Pons (tissue), 1 donor: ENCODE measurements at places on chromosomes 12 and 14.

- peak; percentile 56 for DNase-seq
Observed at GRCh38 chr12:12456637-12457036, 99.8 kb downstream of the BORCS5 start.

DNA sequence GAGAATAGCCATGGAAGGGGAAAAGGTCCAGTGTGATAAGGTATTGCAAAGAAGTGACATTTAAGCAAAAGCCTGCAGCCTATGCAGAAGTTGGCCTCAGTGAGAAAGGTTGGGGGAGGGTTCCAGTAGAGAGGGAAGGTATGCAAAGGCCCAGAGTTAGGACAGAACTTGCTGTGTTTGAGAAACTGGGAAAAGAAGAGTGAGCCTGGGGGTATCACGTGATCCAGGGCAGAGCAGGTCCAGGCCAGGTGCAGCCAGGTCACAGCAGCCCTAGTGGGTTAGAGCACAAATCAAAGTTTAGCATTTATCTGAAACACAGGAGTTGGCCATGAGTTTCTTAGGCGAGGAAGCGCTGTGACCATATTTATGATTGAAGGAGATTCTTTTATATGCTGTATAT lies 1.6 kb downstream of the SERPINA5 start:
- DNase-seq = no peak

DNA sequence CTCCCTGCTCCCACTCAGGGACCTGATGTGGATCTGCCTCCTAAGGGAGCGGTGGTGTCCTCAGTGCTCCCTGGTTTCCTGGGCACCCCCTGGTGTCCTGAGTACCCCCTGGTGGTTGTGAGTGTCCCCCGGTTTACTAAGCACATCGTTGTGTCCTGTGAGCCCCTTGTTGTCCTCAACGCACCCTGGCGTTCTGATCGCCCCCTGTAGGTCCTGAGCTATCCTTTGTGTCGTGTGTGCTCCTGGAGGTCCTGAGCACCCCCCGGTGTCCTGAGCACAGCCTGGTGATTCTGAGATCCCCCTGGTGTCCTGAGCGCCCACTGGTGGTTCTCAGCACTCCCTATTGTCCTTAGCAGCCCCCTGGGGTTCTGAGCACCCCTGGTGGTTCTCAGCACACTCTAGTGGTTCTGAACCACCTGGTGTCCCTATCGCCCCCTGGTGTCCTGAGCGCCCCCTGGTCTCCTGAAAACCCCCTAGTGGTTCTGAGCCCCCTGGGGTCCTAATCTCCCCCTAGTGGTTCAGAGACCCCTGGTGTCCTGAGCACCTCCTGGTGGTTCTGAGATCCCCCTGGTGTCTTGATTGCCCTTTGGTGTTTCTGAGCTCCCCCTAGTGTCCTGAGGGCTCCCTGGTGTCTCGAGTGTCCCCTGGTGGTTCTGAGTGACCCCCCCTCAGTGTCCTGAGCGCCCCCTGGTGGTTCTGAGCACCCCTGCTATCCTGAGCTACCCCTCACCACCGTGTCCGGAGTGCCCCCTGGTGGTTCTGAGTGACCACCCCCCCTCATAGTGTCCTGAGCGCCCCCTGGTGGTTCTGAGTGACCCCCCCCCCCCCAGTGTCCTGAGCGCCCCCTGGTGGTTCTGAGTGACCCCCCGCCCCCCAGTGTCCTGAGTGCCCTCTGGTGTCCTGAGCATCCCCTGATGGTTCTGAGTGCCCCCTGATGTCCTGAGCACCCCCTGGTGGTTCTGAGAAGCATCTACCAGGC lies 615.1 kb downstream of the TMEM121 start:
- no peak for DNase-seq

GRCh38 chr12:46445551-46446235 lies 73.1 kb upstream of the SLC38A2 start:
- no peak for DNase-seq

GRCh38 chr12:11651381-11651780 lies 1.9 kb downstream of the ETV6 start:
- DNase-seq = no peak

DNA sequence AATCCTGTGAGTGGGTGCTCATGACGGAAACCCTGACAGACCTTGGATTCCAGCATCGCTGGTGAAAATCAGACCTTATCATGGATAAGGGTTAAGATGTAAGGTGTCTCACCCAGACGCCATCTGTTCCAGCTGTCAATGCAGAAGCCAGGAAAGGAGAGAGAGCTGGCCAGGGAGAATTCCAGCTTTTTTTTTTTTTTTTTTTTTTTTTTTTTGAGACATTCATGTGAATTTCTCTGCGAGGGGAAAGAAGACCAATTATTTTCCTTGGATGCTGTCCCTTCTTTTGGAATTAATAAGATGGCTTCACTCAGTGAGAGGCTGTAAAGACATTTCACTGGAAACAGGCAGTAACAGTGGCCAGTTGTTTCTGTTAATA lies 1.8 kb downstream of the TRAF3 start:
- peak; percentile 28 for DNase-seq

DNA sequence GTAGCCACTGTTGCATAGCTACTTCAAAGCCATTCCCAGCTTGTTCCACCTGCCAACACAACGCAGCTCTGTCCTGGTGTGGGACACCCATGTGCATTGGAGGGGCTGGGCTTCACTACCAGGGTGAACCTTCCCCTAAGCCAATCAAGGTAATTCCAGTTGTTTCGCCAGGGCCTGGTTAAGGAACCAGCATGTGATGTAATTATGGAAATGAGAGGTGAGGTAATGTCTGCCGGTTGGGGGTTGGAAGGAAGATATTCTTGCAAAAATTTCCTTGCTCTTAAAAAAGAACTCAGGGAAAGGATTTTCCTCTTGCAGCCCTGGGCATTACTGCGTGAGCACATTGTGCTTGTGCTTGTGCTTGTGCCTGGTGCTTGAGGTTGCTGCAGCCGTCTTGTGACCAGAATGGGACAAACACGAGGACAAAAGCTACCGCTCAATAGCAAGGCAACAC lies 14.9 kb downstream of the TUBA1C start:
- no peak for DNase-seq

DNA sequence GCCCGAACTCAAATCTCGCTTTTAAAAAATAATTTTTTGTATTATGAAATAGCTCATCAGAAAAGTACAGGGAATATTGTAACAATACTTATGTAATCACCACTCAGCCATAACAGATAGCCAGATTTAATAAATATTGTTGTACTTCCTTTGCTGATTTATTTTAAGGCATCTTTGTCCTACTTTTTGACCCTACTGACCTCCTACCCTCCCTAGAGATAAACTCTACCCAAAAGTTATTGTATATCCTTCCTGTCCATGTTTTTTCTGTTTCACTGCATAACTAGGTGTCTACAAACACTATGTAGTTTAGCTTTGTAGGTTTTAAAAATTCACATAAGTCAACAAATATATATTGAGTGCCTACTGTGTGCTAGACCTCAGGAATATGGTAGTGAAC lies 25.1 kb downstream of the SOCS2 start:
- DNase-seq = no peak

- no peak for DNase-seq
Observed at GRCh38 chr12:104695453-104696148, 238.9 kb downstream of the CHST11 start.
